ENCODE measurements at places on chromosomes 5 and 9.

DNA sequence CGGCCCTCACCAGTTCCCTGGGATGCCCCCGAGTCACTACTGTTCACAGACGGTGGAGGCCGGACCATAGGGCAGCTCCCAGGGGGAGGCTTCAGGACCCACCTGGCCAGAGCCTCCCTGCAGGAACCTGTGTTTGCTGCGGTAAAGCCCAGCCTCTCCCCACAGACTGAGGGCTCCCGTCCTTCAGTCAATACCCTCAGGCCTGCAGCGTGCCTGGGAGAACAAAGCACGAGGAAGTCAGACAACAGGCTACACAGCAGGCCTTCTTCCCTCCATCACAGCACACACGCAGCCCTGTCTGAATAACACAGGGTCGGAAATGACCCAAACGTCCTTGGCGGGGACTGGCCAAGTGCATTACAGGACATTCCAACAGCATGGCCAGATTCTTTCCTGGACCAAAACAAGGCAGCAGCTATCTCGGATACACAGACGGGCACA, 34.4 kb downstream of the COL23A1 start:
- DNase-seq, result no peak

DNA sequence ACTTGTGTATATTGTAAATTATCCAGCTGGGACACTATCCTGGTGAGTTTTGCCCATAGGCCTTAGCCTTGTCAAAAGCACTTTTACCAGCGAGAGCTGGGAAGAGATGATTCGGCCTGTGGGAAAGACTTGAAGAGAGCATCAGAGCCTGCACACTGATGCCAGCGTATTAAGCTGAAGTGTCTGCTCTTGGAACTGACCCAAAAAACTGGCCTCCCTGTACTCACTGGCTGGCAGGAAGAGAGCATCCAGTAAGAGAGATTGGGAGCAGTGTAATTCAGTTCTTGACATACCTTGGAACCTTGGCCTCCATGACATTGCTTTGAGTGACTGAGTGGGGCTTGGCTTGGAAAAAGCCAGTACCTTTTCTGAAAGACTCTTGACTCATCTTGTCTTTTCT, 73.7 kb downstream of the ZNF462 start:
- DNase-seq, result no peak

- DNase-seq, result no peak
These were observed 4.6 kb upstream of the LURAP1L start for GRCh38 chr9:12770261-12770660.

DNA sequence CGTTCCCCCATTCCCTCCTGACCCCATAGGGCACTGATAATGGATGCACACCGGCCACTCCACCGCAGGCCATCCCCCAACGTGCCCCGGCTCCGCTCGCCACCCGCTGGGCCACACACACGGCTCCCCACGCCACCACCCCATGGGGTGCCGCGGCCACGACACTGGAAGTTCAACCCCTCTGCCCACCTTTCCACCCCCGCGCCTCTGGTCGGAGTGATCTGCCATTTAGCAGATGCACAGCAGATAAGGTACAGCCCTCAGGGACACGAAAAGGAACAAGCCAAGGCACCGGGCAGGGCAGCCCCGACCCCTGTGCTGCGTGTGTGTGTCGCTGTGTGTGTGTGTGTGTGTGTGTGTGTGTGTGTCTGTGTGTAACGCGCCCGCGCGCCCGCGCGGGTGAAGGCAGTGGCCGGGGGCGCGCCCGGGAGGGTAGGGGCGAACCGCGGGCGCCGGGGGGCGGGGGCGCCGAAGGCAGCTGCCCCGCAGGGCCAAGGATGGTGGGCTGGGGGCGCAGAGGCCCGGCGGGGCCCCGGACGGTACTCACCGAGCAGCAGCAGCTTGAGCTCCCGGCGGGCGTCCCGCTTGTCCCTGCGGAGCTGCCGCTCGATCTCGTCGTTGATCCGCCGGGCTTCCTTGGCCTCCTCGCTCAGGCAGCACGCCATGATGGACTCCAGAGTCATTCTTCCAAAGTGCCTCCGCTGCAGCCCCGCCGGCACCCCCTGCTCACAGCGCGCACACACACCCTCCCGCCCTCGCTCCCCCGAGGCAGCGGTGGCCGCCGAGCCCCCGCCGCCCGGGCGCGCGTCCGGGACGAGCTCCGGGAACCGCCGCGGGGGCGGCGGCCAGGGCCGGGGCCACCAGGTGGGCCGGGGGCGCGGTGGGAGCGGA, 813 bp downstream of the GNAQ start:
- DNase-seq, result no peak

GRCh38 chr9:112605518-112605917, 112.4 kb downstream of the INIP start:
- DNase-seq, result no peak

GRCh38 chr5:124583469-124584350, 162.7 kb downstream of the ZNF608 start:
- DNase-seq, result no peak

GRCh38 chr5:74316064-74316603, 324.4 kb downstream of the ENC1 start:
- no peak for DNase-seq

- no peak for DNase-seq
These were observed 103.0 kb upstream of the CTSL start for GRCh38 chr9:87622923-87623322.

- DNase-seq, result no peak
These were observed 22.0 kb downstream of the RC3H2 start for GRCh38 chr9:122883125-122883524.

DNA sequence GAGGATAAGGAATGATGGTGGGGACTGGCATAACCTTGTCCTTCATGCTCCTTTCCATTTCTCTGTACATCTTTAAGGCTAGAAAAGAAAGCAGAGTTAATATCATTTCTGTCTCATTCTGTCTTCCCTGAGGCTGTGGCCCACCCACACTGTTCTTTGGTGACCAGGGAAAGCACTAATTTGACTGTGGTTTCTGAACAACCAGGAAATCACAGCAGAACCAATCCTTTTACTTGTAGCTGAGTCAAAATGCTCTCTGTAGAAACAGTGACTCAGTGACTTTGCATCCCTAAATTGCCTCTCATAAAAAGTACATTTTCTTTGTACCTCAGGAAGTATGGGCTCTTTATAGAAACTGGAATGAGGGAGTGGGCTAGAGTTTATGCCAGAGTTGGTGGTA, 28.1 kb downstream of the IL33 start:
- DNase-seq, result no peak

- DNase-seq, result no peak
These were observed 39.6 kb downstream of the SFXN1 start for GRCh38 chr5:175517824-175518450.

DNA sequence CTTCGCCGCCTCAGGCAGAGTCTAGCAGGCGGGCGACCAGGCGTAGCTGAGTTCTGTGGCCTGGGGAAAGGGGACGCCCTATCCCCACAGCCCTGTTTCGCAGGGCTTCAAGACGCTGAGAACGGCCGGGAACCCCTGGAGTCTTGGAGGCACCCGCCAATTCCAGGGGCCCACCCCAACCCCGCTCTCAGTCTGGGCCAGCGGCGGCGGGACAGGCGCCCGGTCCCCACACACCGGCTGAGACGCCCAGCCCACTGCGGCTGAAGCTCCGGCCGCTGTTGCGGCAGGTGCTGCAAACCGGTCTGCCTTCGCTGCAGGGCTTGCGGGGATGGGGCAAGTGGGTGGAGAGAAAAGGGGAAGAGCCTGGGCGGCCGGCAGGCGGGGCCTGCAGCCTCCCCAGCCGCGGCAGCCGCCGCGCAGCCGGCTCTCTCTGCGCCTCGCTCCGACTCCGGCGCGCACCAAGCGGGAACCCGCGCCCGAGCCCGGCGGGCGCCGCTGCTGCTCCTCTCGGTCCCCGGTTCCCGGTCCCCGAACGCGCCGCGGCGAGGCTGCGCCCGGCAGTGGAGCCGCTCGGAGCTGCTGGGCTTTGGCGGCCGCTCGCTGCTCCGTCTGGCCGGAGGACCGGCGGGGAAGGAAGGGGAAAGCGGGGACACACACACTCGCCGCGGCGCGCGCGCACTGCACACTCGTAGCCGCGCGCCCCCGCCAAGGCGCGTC, at the start of gene PIP5K1B:
Gene PIP5K1B (plus strand): TSS at position 427 of the 717 bp plus-strand sequence. CDS start 117,375 bp downstream, outside the sequence.
- no peak for DNase-seq

- DNase-seq, result no peak
These were observed 32.5 kb downstream of the RXRA start for GRCh38 chr9:134358662-134359319.

- DNase-seq, result no peak
These were observed 32.4 kb downstream of the INSL4 start for GRCh38 chr9:5263351-5264218.

- no peak for DNase-seq
These were observed 30.7 kb upstream of the CORO2A start for GRCh38 chr9:98222885-98223691.

DNA sequence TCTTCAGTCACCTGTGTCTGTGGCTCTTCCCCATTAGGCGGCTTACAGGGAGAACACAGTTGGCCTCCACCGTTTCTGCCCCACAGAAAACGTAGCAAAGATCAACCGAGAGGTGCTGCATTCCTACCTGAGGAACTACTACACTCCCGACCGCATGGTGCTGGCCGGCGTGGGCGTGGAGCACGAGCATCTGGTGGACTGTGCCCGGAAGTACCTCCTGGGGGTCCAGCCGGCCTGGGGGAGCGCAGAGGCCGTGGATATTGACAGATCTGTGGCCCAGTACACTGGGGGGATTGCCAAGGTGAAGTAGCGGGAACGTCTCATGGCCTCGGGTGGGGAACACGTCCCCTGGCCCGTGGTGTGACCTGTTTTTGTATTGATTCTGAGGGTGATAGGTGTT, 6.5 kb downstream of the PMPCA start:
- no peak for DNase-seq

GRCh38 chr5:110496276-110496675, 230.2 kb downstream of the TMEM232 start:
- DNase-seq, result no peak

- DNase-seq, result no peak
These were observed 185.0 kb upstream of the PTGER4 start for GRCh38 chr5:40494631-40495236.

DNA sequence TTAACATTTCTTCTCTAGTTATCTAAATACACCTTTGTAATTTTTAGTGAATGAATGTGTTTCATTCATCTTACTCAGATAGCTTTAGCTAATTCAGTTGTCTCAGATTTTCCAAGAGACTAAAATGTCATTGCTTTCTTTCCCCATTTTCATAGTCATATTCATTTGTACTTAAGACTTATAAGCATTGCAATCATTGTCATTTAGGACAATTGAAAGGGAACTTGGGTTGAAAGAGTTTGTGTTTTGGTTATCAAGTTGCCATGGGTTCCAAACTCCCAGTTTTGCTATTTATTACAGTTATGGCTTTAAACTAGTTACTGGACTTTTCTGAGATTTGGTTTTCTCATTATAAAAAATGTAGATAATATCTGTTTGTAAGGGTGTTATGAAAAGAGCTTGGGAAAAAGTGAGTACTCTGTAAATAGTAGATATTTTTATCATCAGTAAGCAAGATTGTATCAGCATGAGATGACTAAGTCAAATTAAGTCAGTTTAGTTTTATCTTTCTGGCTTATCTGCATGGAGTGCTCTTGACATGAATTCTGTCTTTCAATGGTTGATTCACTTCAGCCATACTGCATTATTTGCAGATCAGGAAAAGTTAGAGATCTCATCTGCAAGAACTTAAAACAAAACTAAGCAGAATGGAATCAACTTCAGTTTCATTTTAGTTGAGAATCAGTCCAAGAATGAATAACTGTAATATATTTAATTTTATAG, 107.5 kb downstream of the PBX3 start:
- DNase-seq, result no peak

DNA sequence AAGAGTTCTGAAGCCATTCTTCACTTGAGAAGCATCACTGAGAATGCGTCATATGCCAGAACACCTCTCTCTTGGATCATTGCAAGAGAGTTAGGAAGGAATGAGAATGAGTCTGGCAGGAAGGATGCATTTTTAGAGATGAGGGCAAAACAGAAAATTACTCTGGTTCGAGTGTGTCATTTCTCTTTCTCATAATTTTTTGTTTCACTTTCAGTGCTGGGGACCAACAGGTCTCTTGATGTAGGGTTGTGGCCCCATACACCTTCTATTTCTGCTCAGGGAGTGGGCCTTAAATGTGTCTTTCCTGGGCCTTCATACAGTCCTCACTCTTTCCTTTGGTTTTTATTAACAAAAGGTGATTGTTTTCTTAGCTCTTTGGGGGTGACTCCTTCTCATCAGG, 302.4 kb downstream of the NR3C1 start:
- DNase-seq, result no peak

DNA sequence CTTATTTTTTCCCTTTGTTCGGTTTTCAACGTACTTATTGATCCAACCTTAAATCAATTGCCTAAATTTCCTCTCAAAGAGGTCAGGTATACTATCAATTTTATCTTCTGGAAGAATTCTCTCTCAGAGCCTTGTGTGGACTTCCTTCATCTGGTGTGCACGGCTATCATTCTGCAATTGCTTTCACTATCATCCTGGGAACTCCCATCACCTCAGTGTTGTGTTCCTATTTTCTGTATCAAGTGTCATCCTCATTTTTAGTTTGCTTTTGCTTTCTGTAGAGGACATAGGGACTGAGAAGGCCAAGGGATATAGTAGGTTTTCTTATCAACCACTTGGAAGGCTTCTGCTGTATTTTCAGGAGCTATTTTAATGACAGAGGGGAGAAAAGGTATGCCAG, 11.3 kb downstream of the STOM start:
- no peak for DNase-seq

DNA sequence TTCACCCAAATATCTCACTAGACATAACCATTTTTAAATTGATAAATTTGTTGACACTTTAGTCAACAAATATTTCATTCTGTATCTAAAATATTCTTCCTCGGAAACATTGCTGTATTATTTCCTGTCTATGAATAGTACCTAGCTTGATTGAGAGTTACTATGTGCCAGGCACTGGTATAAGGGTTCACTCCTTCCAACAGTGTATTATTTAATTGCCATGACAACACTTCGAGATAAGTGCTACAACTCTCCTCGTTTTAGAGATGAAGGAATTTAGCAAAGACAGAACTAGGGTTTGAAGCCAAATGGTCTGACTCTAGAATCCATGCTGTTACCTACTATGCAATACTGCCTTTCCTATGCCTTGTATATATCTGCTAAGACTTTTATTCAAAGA, 287.2 kb downstream of the YTHDC2 start:
- DNase-seq, result no peak

- DNase-seq, result no peak
These were observed 19.6 kb downstream of the ETF1 start for GRCh38 chr5:138523406-138523805.

DNA sequence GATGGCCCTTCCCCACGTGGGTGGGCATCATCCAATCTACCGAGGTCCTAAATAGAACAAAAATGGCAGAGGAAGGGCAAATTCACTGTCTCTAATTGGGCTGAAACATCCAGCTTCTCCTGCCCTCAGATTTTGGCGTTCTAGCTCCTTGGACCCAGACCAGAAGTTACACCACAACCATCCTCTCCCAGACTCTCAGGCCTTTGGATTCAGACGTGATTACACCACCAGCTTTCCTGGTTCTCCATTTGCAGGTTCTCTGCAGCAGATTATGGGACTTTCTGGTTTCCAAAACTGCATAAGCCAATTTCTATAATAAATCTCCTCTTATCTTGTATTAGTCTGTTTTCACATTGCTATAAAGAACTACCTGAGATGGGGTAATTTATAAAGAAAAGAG, 73.6 kb upstream of the STARD4 start:
- no peak for DNase-seq

- no peak for DNase-seq
These were observed 72.3 kb downstream of the GNA14 start for GRCh38 chr9:77575785-77576184.

GRCh38 chr9:133583586-133583985, 25.6 kb downstream of the FAM163B start:
- DNase-seq, result no peak

- no peak for DNase-seq
These were observed 21.0 kb upstream of the SCGB3A2 start for GRCh38 chr5:147857302-147858129.
